Natural killer cell (primary cell): ENCODE measurements at places on chromosomes 4 and X. TPM values are rescaled to one million over a fixed set of nuclear protein-coding genes. Genes with fewer than 3 reads are reported as not detected.

Gene KIAA1210
- total RNA-seq = not detected

Gene LONRF3
- 13.4 TPM for total RNA-seq

Gene CCDC149
- 0.86 TPM for total RNA-seq

Gene VCX
- not detected for total RNA-seq

Gene MAGEA4
- total RNA-seq = not detected

Gene ENAM
- total RNA-seq = not detected

Gene USP17L25
- not detected for total RNA-seq

Gene SMIM10
- not detected for total RNA-seq

Gene VSIG4
- total RNA-seq = not detected

Gene HTN3
- not detected for total RNA-seq

Gene ZCCHC13
- not detected for total RNA-seq

Gene DKK2
- total RNA-seq = not detected

Gene TMSB15B
- 5.4 TPM for total RNA-seq

Gene GABRE
- not detected for total RNA-seq

Gene AMER1
- total RNA-seq = 3.4 TPM

Gene MTNR1A
- total RNA-seq = not detected

Gene ZNF711
- 1.00 TPM for total RNA-seq

Gene ALB
- total RNA-seq = not detected

Gene CPLX1
- not detected for total RNA-seq

Gene ZRSR2
- total RNA-seq = 28.2 TPM

Gene RHOXF1
- 2.6 TPM for total RNA-seq
